H4 (cell line): ENCODE measurements at places on chromosomes 4 and X. TPM values are rescaled to one million over a fixed set of nuclear protein-coding genes. Genes with fewer than 3 reads are reported as not detected.

PDCL2 gene
- total RNA-seq: not detected in 2 replicates

CLDN34 gene
- total RNA-seq: not detected in 2 replicates

TMSB15A gene
- total RNA-seq: 105 and 116 TPM in 2 replicates

CXCL8 gene
- total RNA-seq: 26.7 and 45.3 TPM in 2 replicates

TLL1 gene
- total RNA-seq: 0.14 and 0.93 TPM in 2 replicates

ACE2 gene
- total RNA-seq: not detected in 2 replicates

ASB12 gene
- total RNA-seq: not detected in 2 replicates

IQSEC2 gene
- 9.3 and 11.9 TPM in 2 replicates for total RNA-seq

TBC1D1 gene
- total RNA-seq: 92.0 and 110 TPM in 2 replicates

UCP1 gene
- not detected in 2 replicates for total RNA-seq

WDR1 gene
- total RNA-seq: 189 and 209 TPM in 2 replicates

NEIL3 gene
- 21.1 and 23.8 TPM in 2 replicates for total RNA-seq

TCEAL6 gene
- not detected in 2 replicates for total RNA-seq

OTC gene
- total RNA-seq: not detected in 2 replicates

DNA sequence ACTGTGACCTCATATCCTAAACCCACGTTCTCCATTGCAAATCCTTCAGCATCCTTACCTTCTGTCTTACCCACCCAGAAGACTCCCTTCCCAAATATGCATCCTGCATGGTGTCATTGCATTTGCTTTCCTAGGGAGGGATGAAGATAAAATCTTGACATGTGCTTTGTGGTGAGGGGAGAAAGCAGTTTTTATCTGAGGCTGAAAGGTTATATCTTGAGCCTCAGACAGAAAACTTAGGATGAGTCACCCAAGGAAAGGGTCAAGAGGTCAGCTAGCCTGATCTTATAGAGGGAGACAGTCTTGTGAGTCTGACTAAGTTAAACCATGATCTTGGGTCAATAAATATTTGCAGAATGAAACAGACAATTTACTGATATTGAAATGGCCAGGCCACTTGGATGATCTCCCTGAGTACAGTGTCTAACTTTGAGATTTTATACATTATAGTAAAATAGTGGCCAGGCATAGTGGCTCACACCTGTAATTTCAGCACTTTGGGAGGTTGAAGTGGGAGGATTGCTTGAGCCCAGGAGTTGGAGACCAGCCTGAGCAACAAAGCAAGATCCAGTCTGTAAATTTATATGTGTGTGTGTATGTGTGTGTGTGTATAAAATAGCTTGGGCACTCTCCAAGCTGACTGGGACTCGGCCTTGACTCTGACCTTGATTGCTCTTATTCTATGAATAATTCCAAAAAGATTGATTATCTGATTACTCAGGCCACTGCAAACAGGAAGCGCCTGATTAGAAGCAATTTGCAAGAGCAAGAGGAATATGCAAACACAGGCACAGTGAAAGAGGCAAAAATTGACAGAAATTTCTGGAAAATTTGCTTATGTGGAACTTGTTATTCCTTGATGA is 15.4 kb upstream of the FAM9C start:
- peak; percentile 5 for DNase-seq

- DNase-seq: peak; percentile 18
These were observed 196.2 kb upstream of the PGRMC2 start for GRCh38 chr4:128483816-128484215.

GRCh38 chr4:24889991-24890390 is 22.9 kb downstream of the CCDC149 start:
- no peak for DNase-seq

GRCh38 chr4:83920375-83920774 is 384.5 kb downstream of the GPAT3 start:
- no peak for DNase-seq

GRCh38 chrX:118928151-118928550 is 46.3 kb upstream of the LONRF3 start:
- no peak for DNase-seq

GRCh38 chr4:72410158-72410557 is 158.9 kb downstream of the ADAMTS3 start:
- no peak for DNase-seq

DNA sequence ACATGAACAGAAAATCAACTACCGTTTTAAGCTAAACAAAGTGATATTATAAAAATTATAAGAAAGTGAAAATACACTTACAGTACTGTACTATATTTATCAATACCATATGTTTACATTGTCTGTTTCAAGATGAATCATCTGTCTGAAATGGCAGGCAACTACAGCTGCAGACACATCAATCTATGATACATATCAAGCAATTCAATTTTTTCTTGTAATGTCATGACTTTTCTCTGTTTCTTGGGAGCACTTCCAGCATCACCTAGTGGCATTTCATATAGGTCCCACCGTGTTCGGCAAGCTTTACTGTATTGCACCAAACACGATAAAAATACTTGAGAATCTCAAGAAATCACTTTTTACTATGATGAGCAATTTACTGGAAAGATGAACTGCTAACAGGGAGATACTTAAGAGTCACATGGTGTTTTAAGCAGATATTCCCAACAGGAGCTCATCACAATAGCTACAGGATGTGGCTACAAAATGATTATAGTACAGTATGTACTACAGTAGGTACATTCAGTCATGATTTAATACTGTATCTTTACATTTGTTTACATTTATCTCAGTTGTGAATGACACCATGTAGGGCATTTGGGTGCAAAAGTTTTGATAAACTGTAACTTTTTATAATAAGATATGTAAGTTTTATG is 207.4 kb downstream of the ADAM29 start:
- no peak for DNase-seq

- DNase-seq: no peak
These were observed 449.6 kb downstream of the UBE2NL start for GRCh38 chrX:144333429-144333828.

DNA sequence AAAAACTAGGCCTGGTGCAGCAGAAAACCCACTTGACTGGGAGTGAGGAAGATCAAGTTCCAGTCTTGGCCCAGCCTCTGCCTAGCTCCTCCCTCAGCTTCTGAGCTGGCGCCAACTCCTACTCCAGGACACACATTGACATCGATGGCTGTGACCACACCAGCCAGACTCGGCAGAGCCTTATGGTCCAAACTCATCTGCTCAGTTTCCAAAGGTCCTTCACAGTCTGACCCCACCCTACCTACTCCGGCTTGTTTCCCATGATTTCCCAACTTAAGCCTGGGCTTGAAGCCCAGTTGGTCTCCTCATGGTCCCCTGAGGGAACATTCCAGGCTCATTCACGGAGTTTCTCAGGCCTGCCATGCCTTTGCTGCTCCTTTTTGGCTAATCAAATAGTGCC is 10.1 kb downstream of the ELF4 start:
- no peak for DNase-seq

GRCh38 chr4:110867251-110867960 is 244.5 kb upstream of the PITX2 start:
- DNase-seq: no peak

DNA sequence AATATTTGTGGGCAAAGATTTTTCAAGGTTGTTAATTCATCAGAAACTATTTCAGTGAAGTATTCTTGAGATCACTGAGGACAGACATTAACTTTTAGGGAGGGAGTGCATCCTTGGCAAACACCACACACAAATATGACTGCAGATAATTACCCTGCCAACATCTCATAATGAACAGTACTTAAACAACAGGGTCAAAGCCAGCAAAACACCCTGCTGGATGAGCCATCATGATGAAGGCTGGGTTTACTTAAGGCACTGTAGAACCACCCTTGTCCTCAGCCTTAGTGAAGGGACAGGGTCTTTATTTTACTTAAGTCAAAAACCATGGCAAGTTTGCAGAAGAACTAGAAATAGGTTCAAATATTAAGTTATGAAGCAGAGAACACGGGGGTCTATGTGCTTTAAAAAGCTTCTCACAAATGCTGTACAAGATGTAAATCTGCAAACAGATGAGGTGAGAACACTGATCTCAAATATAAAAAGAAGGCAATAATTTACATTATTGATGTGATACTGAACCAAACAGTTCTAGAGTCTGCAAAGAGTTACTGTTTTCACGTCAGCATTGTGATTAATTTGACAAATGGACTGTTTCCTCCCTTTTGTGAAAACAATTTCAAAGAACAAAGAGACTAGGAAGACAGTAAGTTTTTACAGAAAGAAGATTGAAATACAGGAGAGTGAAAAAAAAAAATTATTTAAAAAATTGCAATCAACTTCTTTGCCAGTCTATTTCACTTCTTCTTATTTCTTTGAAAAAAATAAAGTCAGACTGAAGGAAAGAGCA is 28.2 kb downstream of the TAPT1 start:
- no peak for DNase-seq

DNA sequence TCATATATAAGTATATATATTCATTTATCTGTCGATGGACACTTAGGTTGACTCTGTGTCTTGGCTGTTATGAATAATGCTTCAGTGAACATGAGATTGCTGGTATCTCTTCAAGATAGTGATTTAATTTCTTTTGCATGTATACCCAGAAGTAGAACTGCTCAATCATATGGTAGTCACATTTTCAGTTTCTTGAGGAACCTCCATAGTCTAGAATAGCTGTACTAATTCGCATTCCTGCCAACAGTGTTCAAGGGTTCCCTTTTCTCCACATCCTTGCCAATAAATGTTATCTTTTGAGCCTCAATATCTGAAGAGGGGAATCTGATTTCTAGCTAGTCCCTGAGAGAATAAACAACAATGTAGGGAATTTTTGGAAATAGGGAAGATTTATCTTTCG is 32.4 kb upstream of the CCNG2 start:
- no peak for DNase-seq

GRCh38 chr4:120918788-120919187 is 3.7 kb downstream of the PRDM5 start:
- DNase-seq: no peak

GRCh38 chr4:88628746-88629145 is 36.5 kb downstream of the HERC3 start:
- DNase-seq: peak; percentile 7

DNA sequence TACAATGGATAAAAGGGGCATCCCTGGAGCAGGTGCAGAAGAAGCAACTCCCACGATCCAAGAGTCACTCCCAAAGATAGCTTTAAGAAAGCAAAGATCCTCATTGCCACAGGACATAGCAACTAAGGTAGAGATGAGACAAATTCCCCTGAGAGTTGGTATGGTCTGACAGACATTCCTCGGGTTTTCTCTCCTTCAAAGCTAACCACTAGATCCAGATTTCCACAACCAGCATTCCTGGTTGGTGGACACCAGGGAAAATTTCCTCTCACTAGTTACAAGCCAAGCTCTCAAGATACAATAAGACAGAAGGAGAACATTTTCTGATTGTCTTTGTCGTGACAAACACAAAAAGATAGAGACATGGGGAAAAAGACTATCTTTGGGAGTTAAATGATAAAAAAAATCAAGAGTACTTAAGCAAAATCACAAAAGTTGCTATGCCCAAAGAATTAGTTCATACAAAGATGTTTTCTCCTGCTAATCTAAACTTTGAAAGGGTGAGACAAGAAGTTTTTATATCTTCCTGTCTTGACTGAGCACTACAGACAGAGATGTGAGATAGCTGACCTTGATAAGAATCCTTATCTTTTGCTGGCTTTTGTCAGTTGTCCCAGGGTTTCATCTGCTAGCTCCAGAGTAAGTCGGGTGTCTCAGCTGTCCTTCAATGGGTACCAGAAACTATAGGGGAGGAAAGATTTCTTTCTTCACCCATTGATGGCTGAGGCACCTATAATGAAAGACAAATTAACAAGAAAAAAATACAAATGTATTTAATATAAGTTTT is 200.5 kb downstream of the CENPC start:
- no peak for DNase-seq

DNA sequence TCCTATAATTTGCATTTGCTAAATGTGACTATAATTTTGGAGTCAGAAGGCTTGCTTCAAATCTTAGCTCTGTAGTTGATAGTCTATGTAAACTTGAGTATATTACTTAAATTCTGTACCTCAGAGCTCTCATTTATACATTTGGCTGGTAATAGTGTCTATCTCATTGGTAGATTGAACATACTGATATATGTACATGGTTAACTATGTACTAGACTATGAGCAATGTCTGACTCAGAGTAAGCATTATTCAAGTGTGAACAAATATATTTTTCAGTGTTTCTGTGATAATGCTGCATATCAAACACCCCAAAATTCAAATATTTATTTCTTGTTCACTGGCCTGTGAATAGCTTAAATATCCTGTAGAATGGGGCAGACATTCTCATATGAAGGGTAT is 1568.9 kb upstream of the PABPC4L start:
- DNase-seq: no peak

DNA sequence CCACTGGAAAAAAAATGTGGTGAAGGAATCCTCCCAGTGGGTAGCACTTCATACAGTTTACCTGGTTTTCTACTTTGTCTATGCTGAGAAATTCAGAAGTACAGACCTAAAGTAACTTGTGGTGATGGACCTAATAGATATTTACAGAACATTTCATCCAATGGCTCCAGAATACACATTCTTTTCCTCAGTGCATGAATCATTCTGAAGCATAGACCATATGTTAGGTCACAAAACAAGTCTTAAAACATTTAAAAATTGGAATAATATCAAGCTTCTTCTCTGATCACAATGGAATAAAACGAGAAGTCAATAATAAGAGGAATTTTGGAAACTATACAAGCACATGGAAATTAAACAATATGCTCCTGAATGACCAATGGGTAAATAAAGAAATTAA is 450.1 kb upstream of the INTU start:
- no peak for DNase-seq

DNA sequence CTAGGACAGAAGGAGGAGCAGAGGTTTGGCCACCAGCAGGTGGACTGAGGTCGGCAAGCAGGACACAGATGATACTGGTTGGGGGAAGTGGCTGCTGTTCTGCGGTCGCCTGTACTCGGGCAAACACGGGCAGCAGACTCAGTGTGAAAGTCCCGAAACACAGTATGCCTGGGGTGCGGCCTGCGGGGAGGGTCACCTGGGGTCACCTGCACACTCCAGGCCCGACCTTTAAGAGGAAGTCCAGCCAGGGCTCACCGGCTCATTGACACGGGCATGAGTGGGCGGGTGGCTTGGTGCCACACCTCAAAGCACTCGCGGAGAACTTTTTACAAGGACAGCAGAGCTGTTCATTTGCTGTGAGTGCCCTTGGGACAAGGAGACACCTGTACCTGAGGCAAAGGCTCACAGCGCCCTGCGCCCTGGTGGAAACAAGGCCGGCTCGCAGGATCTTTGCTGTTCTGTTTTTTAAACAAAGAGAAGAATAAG is 71.5 kb upstream of the MXD4 start:
- DNase-seq: peak; percentile 5

- no peak for DNase-seq
These were observed 28.7 kb downstream of the FAM9C start for GRCh38 chrX:13015536-13016236.

DNA sequence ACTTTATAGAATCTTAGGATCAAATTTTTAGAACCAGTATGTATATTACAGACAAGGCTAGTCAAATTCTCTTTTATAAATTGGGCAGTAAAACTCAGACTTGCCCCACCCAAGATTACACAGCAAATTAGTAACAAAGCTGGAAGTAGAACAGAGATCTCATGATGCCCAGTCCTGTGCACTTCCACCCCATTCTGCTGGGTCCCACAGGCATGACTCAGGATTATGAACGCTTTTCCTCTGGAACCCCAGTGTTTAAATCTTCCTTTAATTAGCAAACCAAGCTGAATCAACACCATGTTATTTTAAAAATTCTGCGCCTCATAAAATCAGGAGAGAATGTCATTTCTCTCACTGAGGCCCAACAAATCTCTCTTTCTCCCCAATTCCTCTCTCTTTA is 1.5 kb upstream of the IL13RA2 start:
- no peak for DNase-seq
